Esophagus squamous epithelium (tissue), 5 donors: ENCODE measurements at places on chromosomes 12 and 14.

- DNase-seq: no peak
These were observed 36.8 kb upstream of the TUBA1A start for GRCh38 chr12:49225576-49226166.

DNA sequence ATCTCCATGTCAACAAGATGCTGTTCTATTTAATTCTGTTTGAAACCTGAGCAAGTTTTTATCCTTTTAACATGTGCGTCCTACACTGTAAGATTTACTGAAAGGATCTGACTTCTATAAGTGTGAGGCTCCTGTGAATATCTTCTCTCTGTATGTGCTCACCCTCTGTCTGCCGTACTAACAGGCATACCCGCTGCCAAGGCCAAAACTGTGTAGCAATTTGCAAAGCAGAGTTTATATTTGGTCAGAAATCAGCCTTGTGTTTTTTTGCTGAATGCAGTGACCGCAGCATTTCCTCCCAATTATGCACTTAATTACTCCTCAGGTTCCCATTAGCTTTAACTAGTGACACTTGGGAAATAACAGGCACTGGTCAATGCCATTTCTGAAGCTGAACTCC is 12.3 kb downstream of the CHST11 start:
- DNase-seq: no peak

GRCh38 chr14:26905229-26905628 is 307.4 kb upstream of the NOVA1 start:
- no peak for DNase-seq

- DNase-seq: no peak
These were observed 4.5 kb upstream of the SIX1 start for GRCh38 chr14:60653701-60654161.

DNA sequence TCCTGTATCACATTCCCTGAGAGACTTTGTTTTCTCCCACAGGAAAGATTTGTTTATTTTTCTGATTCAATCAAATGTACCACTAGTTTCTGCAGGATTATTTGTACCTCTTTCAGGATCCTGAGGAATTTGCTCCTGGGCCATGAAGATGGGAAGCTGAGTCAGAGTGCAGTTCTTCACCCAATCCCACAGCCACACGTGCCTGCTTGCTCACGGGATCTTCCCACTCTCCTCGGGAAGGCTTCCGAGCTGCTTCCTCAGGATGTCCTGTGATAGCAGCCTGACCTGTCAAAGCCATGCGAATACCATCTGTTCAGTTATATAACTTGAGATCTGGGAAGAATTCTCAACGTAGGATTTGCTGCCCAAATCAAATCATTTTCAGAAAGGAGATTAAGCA is 41.8 kb upstream of the HIF1A start:
- no peak for DNase-seq

DNA sequence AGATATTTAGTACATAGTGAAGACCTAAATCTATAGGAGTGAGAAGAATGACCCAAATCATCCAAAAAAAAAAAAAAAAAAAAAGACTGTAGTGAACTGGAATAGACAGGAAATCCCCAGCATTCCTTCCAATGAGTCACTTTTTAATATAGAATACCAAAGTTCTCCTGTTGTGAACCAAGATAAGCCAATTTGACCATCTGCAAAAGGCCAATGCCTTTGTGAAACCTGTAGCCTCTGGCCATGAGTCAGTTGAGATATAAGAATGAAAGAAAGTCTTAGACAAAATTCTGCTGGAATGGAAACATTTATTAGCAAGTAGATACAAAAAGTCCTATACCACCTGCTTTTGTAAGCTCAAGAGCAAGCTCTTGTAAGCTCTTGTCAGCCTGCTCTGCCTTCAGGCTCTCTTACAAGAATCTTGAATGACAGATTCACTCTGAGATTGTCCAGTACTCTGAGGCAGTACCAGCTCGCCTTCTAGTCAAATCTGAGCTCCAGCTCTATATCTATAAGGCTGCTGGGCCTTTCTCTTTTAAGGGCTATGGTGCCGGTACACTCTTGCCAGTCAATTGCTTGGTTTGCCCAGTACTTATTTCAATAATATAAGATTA is 243.0 kb upstream of the TMTC1 start:
- DNase-seq: no peak

DNA sequence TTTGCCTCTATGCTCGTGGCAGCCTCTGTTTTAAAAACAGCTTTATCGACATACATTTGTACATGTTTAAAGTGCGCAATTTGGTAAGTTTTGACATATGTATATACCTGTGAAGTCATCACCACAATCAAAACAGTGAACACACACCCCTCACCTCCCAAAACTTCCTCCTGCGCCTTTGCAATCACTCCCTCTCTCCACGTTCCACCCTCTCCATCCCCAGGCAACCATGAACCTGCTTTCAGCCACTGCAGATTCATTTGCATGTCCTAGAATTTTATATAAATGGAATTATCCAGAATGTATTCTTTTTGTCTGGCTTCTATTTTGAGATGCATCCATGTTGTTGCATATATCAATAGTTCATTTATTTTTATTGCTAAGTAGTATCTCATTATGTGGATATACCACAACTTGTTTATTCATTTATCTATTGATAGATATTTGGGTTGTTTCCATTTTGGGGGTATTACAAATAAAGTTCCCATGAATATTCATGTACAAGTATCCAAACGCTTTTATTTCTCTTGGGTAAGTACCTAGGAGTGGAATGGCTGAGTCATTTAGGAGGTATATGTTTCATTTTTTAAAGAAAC is 15.5 kb upstream of the CHGA start:
- DNase-seq: no peak

- no peak for DNase-seq
These were observed 1.5 kb downstream of the FLVCR2 start for GRCh38 chr14:75579882-75580281.

- DNase-seq: no peak
These were observed 30.2 kb downstream of the OSBPL8 start for GRCh38 chr12:76529226-76529918.

- DNase-seq: no peak
These were observed 1.5 kb downstream of the ATP2B1 start for GRCh38 chr12:89706986-89707702.

DNA sequence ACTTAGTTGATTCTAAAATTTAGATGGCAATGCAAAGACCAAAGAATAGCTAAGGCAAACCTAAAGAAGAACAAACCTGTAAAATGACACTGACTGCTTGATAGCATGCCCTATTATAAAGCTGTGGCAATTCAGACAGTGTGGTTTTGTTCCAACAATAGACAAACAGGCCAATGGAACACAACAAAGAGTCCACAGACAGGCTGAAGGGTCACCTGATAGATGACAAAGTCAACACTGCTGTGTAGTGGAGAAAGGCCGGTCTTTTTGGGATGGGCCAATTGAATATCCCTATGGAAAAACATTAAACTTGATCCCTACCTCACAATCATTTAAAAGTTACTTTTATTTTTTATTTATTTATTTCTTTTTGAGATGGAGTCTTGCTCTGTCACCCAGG is 33.8 kb upstream of the SLC25A3 start:
- no peak for DNase-seq

DNA sequence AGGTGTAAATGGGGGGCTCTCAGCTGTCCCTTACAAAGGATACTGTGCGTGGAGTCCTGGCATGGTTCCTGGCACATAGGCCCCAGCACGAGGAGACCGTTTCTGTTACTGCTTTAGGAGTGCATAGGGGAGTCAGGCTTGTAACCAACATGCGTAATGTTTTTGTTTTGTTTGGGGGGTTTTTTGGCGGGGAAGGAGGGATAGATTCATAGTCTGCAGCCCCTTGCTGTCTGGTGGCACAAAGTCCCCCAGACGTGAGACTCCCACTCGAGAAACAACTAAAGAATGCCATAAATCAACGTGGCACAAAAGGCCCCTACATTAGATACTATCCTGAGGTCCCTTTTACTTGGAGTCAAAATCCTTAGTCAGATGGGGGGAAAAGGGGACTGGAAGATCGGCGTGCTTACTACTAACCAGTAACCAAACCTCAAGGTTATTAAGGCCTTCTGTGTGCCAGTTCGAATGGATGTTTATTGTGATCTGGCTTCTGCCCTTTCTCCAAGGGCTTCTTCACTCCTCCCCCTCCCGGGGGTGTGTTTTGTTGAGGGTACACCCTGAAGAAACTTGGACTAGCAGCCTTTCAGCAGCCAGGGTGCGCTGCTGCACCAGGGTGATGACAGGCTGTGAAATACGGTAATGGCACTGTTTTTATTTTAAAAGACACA is 874 bp downstream of the ISCU start:
- DNase-seq: peak; percentile 44

GRCh38 chr12:22657538-22657937 is 32.6 kb downstream of the ETNK1 start:
- DNase-seq: no peak

GRCh38 chr12:51834411-51834810 is 14.1 kb downstream of the FIGNL2 start:
- no peak for DNase-seq
